ENCODE measurements at places on chromosomes 2 and 18.
A peak's percentile ranks its signal among the peaks of the same experiment; 100 is the strongest.

DNA sequence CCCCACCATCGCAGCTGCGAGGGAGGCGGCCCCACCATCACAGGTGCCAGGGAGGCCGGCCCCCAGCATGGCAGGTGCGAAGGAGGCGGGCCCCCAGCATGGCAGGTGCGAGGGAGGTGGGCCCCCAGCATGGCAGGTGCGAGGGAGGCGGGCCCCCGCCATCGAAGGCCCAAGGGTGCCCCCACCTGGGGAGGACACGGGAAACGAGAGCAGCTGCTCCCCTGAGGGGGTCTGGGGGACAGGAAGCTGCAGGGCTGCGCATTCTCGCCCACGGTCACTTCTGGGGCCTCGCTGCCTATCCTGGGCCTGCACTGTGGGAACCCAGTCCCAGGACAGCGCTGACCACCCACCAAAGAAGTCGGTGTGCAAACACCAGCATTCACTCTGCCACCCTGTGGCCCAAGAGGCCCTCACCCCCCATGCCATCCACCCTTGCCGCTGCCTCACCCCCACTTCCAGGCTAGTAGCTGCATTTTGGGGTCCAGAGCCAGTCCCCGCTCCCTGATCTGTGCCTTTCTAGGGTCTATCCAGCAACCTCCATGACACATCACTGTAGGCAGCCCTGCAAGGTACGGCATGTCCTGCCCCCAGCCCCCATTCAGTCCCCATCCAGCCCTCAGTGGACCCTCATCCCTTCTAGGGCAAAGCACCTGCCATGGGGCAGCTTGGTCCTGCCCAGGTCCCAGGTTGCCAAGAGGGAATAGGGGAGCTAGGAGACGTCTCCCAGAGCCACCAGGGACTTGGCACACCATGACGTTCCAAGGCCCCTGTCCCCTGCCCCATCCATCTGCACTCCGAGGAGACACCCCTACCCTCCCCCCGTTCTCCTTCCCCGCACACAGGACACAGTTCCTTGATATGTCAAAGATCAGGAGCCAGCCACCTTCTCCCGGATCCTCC, 24.0 kb upstream of the GPC1 start:
- no peak for DNase-seq

- DNase-seq = no peak
These were observed 1.1 kb downstream of the COBLL1 start for GRCh38 chr2:164840458-164840929.

- DNase-seq = no peak
These were observed 19.5 kb downstream of the B3GNT7 start for GRCh38 chr2:231415029-231415428.

DNA sequence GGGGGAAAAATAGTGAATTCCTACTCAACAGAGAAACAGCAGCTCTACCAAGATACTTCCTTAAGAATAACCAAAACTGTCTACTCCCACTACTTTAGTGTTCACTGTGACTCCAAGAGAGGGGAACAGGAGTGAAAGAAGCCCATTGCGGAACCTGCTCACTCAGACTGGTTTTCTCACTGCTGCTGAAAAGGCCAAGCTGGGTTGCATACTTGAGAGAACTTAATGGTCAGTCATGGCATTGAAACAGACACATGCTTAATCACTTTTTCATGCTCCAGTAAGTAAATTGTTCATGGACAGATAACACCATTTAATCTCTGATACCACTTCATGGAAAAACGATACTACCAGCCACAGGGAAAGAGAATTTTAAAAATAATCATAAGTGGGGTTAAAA, 35.7 kb upstream of the SLC8A1 start:
- no peak for DNase-seq

- DNase-seq = no peak
These were observed 2.2 kb downstream of the RBM45 start for GRCh38 chr2:178114462-178114861.

DNA sequence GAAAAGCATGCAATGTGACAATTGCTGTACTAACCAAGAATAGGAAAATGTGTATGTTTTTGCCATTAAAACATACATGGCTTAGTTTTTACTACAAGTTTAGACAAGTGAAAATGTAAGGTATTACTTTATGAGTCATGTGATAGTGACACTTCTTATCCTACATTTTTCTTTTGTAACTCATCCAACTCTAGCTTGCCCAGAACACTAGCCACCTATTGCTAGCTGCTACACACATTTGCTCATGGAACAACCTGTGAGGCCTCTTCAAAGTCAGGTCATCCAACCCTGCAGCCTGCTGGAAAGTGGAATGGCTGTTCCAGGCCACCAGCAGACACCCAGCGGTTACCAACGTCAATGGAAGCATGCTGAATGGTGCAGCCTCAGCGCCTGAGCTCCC, 1043.9 kb downstream of the TMEM182 start:
- DNase-seq = no peak

- no peak for DNase-seq
These were observed 347.2 kb upstream of the ZC3H15 start for GRCh38 chr2:186138845-186139244.

DNA sequence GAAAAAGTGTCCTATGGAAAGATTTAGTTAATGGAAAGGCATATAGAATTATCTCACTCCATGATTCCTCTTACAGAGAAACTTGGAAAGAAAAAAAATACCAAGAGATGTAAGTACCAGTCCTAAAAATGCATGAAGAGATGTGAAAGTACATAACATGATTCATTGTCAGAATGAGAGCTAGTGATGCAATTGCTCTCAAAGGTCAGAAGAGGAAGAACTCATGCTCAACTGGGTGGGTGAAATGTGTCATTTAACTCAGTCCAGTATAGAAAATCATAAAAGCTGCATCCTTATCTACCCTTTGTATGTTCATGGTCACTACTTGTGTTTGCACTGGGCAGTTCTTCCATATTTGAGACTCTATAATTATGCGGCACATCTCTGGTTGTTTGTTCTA, 300.0 kb upstream of the PIK3C3 start:
- peak; percentile 43 for DNase-seq

DNA sequence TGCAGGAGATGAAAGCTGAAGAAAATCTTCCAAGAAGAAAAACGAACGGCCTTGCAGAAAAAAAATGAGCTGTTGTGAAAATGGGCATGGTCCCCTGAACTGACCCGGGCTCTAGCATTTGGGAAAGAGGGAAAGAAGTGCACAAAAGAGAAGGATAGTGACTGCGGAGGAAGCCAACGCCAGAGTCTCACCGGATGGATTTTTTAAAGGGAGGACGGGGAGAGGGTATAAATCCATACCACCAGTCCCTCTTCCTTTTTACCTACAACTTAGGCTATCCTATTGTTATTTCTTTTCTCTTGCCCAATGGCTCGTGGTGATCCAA, 601 bp downstream of the WDR35 start:
- DNase-seq = no peak

- peak; percentile 16 for DNase-seq
These were observed 81.3 kb downstream of the ANKRD12 start for GRCh38 chr18:9217743-9218451.

DNA sequence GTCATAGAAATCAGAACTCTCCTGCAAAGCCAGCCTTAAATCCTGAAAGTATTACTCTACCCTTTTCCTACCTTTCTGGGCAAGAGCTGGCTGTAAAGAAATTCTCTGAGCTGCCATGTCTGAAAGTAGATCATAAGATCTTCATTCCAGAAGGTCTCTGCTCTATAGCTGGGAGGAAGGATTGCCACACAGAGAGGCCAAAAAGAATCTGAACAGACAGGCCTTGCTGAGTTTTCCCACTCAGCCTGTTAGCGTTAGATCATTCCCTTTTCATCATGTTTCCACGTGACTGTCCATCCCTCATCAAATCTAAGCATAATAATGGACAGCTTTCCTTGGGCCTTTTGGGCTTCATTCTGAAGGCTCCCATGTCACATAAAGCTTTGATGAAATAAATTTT, 43.2 kb upstream of the FHL2 start:
- DNase-seq = no peak

DNA sequence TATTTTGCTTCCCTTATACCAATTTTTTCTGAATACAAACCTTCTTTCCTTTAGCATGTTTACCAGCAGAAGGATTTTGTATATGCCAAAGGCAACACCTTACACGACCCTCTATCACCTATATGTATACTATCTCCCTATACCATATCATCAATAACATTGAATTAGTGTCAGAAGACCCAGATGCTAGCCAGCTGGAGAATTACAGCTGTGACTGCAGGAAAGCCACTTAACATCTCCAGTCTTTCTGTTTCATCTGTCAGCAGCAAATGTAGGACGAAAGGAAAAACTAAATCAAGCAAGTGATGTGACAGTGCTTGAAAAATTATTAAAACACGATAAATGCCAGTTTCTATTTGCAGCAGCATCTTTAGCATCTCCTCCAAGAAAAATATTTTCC, 193.7 kb downstream of the STK39 start:
- DNase-seq = no peak

DNA sequence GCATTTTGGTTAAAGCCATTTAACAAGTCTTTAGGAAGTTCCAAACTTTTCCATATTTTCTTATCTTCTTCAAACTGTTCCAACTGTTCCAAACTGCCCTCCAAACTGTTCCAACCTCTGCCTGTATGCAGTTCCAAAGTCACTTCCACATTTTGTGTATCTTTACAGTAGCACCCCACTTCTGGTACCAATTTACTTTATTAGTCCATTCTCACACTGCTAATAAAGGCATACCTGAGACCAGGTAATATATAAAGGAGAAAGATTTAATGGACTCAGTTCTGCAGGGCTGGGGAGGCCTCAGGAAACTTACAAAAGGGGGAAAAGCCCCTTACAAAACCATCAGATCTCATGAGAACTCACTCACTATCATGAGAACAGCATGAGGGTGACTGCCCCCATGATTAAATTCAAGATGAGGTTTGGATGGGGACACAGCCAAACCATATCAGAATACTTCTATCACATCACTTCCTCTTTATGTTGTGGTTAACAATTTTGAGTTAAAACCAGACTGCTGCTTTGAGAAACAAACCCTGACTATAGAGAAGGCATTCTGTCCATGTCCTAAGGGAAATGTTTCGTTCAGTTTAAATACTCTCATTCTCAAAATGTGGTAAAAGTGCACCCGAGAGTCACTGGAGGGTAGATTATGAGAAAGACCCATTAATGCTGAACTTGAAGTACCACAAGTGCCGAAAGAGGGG, 11.0 kb downstream of the IL18R1 start:
- DNase-seq = no peak

GRCh38 chr2:229713371-229714079, 830 bp downstream of the DNER start:
- no peak for DNase-seq

DNA sequence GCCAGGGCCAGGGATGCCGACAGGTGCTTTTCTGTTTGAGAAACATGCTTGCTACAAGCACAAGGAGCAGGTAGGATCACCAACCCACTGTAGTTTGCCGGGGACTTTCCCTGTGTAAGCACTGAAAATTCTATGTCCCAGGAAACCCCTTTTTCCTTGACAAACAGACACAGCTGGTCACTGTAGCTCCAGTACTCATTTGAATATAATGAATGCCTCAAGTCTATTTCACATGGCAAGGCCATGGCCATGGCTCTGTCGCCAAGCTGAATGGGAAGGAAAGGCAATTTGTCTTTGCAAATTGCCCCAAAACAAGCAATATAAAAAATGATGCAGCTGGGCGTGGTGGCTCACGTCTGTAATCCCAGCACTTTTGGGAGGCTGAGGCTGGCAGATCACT, 49.6 kb upstream of the IGFBP2 start:
- DNase-seq = no peak

GRCh38 chr18:26813043-26813442, 52.5 kb downstream of the AQP4 start:
- DNase-seq = no peak

DNA sequence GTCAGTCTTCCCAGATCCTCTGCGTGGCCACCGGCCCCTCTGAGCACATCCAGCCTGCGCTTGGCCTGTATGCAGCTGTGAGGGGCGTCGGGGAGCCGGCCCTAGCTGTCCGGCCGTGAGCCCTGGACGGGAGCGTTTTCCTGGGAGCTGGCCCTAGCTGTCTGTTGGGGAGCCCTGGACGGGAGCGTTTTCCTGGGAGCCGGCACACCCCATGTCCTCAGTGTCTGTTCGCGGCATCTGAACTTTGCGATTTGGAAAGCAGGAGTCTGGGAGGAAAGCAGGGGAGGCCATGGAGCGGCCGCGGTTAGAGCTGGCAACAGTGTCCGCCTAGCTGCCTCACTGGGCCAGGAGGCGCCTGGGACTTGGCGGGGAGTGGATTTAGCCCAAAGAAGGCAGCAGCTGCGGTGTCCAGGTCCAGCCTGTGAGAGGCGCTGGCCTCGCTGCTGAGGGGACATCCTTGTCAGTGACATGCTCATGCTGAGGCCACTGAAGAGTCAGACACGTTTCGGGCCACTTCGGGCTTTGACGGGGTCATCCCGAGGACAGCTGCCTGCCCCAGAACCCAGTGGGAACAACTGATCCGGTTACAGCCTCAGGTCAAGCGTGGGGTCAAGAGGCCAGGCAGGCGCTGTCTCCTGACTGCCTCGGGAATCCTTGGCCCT, 75.8 kb downstream of the KCNG2 start:
- no peak for DNase-seq

- no peak for DNase-seq
These were observed 53.5 kb downstream of the HNRNPLL start for GRCh38 chr2:38549071-38549704.

GRCh38 chr18:6414723-6415417, at the start of gene L3MBTL4:
Gene L3MBTL4, minus strand, starts transcription at chr18:6414911. Its CDS starts 103,286 bp downstream, at chr18:6311625.
- no peak for DNase-seq

Measured in skeletal muscle cell (primary cell).